ENCODE measurements at places on chromosomes 4 and X.

DNA sequence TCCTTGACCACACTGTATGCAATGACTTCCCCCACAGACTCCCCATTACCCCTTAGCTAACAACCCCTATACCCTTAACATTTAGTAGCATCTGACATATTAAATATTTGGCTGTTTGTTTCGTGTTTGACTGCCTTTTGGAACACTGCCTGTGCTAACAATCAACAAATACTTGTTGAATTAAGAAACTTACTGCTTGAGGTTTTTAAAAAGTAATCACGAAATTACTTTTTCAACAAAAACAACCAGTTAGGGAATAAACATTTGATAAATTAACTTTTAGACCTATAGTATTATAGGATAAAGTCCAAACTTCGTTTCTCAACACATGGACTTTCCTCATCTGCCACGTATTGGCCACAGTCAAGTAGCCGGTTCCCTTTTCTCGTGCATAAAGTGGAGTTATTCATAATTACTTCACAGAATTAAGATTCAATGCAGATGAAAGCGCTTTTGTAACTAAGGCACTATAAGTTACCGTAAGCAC is 555 bp upstream of the ELMOD2 start:
- DNase-seq, result no peak

- DNase-seq, result no peak
Measured at GRCh38 chr4:147844781-147845180, 112.9 kb downstream of the ARHGAP10 start.

DNA sequence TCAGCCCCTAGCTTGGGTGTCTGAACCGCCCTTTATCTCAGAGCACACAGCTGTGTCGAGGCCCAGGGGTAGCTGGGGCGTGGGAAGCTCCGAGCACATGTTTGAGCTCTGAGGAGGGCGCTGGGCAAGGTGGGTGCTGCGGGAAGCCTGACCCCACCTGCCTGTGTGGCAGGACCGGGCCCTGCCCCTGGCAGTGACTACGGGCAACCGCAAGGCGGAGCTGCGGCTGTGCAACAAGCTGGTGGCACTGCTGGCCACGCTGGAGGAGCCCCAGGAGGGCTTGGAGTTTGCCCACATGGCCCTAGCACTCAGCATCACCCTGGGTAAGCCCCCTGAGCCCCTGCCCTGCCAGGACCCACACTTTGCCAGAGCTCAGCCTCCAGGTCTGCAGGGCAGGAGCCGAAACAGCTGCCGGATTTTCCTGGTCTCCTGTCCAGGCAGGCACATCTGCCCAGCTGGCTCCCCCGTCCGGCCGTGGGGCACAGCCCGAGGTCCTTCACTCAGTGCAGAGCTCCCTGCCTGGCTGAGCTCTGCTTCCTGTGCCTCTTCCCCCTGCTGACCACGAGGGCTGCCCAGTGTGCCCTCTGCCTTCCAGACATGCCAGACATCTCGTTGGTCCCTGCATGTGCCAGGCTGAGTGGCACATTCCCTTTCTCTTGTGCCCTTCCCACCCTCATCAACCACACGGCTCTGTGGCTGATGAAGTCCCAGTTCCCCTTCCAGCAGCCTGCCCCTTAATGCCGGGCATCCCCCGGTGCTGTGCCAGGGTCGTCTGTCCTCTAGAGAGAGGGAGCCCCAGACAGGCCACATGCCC is 33.2 kb upstream of the HTRA3 start:
- DNase-seq, result no peak

DNA sequence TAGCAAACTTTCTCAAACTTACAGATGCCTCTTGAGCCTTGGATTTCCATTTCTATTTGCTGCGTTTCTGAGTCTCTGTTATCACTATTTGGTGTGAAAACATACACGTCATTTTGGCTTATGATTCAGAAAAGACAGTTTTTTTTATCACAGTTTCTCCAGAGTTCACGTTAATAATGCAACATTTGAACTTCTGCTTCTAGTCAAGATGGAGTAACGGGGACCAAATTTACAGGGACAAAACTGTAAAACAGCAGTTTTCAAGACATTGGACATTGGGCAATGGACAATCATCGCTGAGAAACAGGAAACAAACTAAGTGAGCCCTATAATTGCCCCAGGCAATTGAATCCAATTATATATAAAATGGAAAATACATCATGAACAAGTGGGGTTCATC is 36.2 kb upstream of the TASL start:
- no peak for DNase-seq

GRCh38 chrX:630612-631496 is at the start of gene SHOX:
Gene SHOX, plus strand, starts transcription at chrX:630791. Its CDS starts 107 bp downstream, at chrX:630898.
- DNase-seq, result no peak

- no peak for DNase-seq
Measured at GRCh38 chrX:150574559-150575418, 6.4 kb downstream of the MTM1 start.

DNA sequence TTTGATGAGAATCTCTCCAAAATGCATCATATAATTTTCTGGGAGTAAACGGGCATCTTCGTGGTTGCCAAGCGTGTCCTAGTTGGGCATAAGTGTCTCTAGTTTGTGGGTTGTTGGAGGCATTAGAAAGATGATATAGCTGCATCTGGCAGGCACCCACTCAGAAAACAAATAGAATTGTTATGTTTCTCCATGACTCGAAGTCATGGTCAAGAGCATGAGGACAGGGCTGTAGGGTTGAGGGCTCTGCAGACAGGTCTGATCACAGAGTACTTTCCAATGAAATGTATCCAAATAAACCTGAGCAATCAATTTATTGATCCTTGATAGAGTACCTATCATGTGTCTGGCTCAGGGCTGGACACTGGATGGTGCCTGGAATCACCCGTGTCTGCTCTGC is 82.7 kb downstream of the SORCS2 start:
- no peak for DNase-seq
